ENCODE measurements at places on chromosomes 6 and 20.
A peak's percentile ranks its signal among the peaks of the same experiment; 100 is the strongest.

- no peak for DNase-seq
Measured at GRCh38 chr6:13262302-13263230, 65.8 kb downstream of the TBC1D7 start.

DNA sequence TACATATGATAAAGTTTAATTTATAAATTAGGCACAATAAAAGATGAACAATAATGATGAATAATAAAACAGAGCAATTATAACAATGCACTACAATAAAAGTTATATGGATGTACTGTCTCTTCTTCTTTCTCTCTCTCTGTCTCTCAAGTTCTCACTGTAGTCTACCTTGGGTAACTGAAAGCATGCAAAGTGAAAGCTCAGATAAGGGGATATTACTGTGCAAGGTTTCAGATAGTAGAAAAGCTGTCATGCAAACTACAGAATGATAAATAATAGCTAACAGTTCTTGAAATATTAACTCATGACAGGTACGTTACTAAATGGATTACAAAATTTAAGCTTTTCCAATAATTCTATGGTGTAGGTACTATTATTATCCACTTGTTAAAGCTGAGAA is 311.9 kb upstream of the PRDM1 start:
- no peak for DNase-seq

DNA sequence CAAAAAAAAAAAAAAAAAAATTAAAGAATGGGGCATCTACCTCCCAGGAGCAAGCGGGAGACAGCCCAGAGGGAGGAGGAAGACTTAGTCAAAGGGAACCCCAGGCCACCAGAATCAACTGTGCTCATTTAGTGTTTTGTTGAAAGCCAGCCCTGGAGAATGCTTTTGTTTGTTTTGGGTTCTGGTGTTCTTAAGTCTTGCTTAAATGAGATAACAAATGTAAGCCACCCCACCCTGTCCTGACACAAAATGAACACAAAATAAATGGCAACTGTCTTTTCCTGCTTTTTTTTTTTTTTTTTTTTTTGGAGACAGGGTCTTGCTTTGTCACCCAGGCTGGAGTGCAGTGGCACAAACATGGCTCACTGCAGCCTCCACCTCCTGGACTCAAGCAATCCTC is 165.0 kb upstream of the JARID2 start:
- no peak for DNase-seq

GRCh38 chr6:106823058-106823457 is 151.5 kb downstream of the CD24 start:
- DNase-seq, result no peak

DNA sequence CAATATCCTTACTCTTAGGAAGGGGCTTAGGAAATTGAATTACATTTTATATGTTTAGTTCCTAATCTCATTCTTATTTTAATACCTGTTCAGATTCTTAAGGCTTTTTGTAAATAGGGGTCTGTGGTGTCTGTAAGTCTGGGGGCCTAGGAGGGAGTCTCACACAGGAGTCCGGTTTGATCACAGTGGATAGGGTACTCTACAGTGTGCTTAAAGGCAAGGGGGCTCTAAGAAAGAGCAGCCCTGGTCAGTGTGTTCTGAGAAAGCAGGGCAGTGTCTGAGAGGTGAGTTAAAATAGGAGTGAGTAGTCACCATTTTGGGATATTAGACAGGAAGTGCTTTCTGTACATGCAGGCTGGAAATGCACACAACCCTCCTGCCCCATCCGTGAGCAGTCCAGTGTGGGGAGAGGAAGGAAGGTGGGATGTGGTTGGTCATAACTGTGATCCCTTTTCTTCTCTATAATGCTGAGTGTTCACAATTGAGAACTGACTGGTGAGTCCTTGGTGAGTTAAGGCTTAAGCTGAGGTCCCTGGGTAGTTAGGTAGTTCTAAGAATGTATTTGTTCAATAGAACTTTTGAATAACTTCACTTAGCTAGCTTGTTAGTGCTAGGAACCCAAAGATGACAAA is 50.0 kb downstream of the CDKAL1 start:
- peak; percentile 20 for DNase-seq

GRCh38 chr6:158374020-158374419 is 61.8 kb downstream of the TULP4 start:
- no peak for DNase-seq

GRCh38 chr6:153588330-153588729 is 450.7 kb upstream of the OPRM1 start:
- DNase-seq, result no peak

DNA sequence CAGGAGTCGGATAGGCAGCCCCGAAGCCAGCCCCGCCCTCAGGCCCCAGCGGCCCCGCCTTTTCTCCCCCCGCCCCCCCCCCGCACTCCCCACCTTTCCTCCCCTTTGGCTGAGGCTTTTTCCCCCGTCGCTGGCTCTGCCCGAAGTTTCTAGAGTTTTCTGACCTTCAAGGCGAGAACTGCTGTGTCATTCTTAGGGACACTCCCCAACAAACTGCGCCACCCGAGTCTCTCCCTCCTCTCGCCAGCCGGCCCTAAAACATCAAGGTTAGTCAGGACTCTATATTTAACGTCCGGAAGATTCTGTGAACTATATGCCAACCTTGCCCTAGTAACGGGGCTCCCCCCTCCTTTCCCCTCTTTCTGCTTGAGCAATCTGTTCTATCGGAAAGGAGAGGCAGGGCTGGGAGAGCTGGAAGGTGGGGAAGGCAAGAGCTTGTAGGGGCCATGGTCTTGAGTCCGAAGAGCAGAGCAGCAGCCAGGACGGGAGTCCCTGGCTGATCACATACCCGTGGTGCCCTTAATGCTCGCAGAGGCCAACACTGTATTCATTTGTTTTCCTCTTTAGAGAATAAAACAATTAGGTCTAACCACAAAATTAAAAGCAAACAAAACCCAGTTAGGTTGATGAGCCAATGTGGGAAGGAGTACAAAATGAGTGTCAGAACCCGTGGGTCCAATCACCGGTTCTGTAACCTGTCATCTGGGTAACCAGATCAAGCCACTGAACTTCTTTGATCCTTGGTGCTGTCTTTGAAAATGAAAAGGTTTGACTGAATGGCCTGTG is 5.3 kb upstream of the HSPA1B start:
- peak; percentile 39 for DNase-seq

- DNase-seq, result peak; percentile 58
Measured at GRCh38 chr6:17725083-17725482, 18.4 kb upstream of the NUP153 start.

- DNase-seq, result no peak
Measured at GRCh38 chr6:107976155-107976783, 18.3 kb upstream of the SEC63 start.

GRCh38 chr6:72589096-72589495 is 32.8 kb upstream of the KCNQ5 start:
- DNase-seq, result peak; percentile 15

DNA sequence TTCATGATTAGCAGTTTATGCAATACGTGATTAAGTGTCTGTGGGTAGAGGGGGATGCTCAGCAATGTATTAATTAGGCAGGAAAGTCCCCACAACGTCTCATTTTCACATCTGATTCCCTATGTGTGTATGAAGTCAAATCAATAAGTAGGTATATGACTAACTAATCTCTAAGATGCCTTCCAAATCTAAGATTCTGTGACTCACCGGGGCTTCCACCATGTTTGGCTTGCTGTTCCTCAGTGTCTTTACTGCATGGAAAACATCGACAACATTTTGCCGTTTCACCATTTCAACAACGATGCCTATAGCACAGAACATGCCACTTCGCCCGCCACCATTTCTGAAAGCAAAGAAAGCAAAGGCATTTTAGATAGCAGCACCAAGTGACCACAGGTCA is 72.0 kb upstream of the THEMIS start:
- no peak for DNase-seq

DNA sequence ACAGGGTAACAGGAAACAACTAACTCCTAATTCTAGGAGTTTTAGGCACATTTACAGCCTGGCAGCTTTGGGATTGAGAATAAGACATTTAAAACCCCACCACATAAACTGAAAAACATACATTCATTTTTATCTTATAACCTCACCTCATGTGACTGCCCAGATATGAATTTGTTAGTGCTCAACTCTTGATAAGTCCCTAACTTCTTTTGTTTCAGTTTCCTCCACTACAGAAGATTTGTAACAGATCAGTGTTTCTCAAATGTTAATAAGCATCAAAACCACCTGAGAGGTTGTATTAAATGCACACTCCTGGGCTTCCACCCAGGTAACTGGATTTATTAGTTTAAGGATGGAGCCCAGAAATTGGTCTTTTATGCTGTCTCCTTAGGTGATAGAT is 190.1 kb upstream of the ARID1B start:
- DNase-seq, result no peak

- peak; percentile 8 for DNase-seq
Measured at GRCh38 chr20:57251344-57251743, 15.1 kb downstream of the BMP7 start.

DNA sequence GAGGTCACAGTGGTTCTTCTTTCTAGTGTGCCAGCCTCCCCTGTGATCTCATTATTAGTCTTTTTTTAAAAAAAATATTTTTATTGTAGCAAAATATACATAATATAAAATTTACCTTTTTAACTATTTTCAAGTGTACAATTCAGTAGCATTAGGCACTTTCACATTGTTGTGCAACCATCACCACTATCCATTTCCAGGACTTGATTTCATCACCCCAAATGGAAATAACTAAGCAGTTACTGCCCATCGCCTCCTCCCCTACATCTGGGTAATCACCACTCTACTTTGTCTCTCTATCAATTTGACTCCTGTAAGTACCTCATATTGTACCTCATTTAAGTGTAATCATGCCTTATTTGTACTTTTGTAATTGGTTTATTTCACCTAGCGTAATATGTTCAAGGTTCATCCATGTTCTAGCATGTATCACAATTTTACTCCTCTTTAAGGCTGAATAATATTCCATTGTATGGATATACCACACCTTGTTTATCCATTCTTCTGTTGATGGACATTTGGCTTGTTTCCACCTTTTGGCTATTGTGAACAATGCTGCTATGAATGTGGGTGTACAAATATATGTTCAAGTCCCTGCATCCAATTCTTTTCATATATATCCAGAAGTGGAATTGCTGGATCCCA is 68.6 kb upstream of the FYN start:
- no peak for DNase-seq

DNA sequence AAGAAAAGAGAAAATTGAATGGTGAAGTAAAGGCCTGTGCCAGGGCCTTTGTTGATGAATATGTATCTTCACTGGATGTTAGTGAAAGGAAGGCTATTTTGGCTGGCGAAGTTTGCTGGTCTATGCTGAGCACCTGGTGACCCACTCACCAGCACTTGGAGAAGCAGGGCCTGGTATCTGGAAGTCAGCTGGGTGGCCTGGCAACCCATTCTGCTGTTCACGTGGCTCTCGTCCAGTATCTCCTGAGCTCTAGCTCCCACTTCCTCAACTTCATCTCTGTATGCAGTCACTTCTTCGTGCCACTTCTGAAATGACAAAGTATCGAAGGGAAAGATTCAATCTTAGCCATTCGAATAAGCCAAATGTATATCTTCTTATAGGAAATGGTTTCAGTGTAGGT is 283.7 kb downstream of the SYNE1 start:
- DNase-seq, result no peak

DNA sequence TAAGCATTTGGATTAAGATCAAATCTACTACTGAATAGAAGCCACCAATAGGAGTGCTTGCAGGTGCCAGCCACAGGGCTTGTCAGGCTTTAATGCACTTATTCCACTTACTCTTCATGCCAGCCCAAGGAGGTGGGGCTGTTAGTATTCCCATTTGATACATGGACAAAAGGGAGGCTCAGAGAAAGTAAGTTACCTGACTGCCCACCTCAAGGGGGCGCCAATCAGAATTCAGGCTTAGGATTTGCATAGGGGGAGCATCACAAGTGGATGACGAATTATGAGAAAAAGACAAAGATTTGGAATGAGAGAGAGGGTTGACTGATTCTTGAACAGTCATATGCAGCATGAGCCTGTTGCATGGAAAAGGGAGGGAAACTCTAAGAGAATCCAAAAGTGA is 188.4 kb upstream of the TSHZ2 start:
- DNase-seq, result no peak

DNA sequence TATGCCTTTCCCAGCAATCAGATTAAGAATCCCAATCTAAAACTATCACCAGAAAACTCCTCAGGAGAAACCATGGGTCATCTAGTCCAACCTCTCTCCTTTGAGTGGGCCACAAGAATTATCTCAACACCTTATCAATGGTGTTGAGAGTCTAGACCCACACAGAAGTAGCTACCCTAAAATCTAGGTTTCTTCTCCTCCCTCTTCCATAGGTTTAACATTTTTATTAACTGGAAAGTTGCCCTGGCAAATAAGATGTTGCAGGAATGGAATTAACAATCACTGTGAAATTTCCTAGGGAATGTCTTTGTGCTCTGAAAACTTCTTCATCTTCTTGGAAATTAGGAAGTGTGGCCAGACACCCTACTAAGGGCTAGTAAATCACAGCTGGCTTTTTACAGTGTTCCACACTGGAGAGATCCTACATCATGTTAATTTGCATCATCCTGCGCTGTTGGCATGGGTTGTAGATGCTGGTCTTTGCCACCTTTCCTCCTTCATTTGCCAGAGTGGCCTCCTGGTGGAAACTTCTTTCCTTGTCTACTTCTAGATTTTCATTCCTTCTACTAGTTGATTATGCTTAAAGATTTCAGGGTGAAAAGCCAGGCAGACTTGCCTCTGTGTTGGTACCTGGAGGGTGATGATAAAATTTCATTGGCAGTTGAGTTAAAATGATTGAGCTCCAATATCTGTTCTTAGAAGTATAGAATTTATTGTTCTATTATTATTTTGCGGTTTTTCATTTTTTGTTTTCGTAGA is 2.7 kb downstream of the TNFAIP3 start:
- DNase-seq, result no peak

DNA sequence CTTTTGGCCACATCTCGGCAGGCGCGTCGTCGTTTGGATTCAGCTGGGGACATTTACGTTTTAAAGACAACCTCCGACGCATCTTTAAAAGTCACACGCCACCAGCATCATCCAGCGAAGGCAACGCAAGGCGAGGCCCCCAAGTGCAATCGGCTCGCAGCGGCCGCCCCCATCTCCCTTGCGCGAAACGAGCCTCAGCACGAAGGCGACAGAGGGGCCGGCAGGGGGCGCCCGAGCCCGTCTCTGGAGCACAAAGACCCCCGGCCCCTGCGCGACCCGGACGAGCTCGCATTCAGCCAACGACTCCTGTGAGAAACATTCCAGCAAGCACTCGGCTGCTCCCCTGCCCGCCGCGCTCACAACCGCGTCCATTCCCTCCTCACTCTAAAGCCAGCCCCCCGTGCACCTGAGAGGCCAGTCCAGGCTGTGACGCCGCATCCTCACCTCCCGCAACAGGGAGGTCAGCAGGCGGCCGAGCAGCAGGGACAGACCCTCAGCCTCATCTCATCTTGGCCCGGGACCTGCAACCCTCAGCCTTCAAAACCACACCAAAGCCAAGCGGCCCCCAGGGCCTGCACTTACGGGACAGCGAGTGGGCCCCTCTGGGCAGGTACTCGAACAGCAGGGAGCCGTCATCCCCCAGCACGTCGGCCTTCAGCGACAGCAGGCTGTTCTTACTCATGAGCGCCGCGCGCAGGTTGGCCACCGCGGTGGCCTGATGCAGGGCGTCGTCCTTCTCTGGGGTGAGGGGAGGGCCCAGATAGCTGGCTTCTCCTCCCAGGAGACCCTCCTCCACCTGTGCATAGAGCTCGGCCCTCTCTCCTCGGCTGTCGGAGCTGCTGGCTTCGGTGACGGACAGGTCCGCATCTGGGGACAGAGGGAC is 35.8 kb downstream of the SLC2A4RG start:
- DNase-seq, result peak; percentile 59

GRCh38 chr20:57236813-57237584 is 29.4 kb downstream of the BMP7 start:
- no peak for DNase-seq

All from lung microvascular endothelial cell (primary cell).